ENCODE measurements at places on chromosomes 1 and 21. TPM values are rescaled to one million over a fixed set of nuclear protein-coding genes. Genes with fewer than 3 reads are reported as not detected.

Gene UBE2G2
- 46.1 TPM for total RNA-seq

Gene MTARC1
- 4.8 TPM for total RNA-seq

Gene SIM2
- 0.08 TPM for total RNA-seq

Gene TAS1R1
- total RNA-seq, result not detected

Gene DMRTA2
- total RNA-seq, result not detected

Gene LCE1C
- total RNA-seq, result 1.1 TPM

Gene S100A7
- 13.3 TPM for total RNA-seq

Gene RSBN1
- total RNA-seq, result 9.5 TPM

Gene IFNLR1
- 6.7 TPM for total RNA-seq

Gene SLAMF9
- total RNA-seq, result 2.5 TPM

Gene SLC45A1
- not detected for total RNA-seq

Gene CLCA4
- 0.15 TPM for total RNA-seq

Gene C1orf141
- not detected for total RNA-seq

Gene PGLYRP3
- total RNA-seq, result 0.34 TPM

Gene COL8A2
- 4.8 TPM for total RNA-seq

Gene BEND5
- total RNA-seq, result not detected

Gene BATF3
- total RNA-seq, result 0.80 TPM

Gene AVPR1B
- total RNA-seq, result not detected

Gene F5
- not detected for total RNA-seq

Gene ITLN2
- not detected for total RNA-seq

Gene SRGAP2C
- 16.5 TPM for total RNA-seq

Gene DYNLT5
- not detected for total RNA-seq

Gene CYP4A11
- not detected for total RNA-seq

Gene BARHL2
- not detected for total RNA-seq

Gene EXO1
- 5.5 TPM for total RNA-seq

Gene RGS16
- 0.23 TPM for total RNA-seq

Gene PTPN14
- total RNA-seq, result 17.4 TPM

Gene S100A1
- not detected for total RNA-seq

Gene CHRNB2
- total RNA-seq, result 0.04 TPM

Gene CLCA2
- 251 TPM for total RNA-seq

Gene FCRL1
- total RNA-seq, result not detected

Gene SEMA6C
- 0.84 TPM for total RNA-seq

Gene RAD54L
- total RNA-seq, result 3.1 TPM

Gene SPAG17
- 0.08 TPM for total RNA-seq

Gene GJA9
- total RNA-seq, result 0.08 TPM

Gene GBP4
- 0.04 TPM for total RNA-seq

Gene PTGFR
- total RNA-seq, result 0.08 TPM

Gene KCNE1
- total RNA-seq, result 0.38 TPM

Gene LAD1
- total RNA-seq, result 140 TPM

Gene FCRL5
- total RNA-seq, result not detected

Gene FABP3
- total RNA-seq, result 3.2 TPM

Gene SPRR3
- 0.70 TPM for total RNA-seq

Gene TNN
- total RNA-seq, result not detected

Gene CR1
- total RNA-seq, result not detected

Data from hair follicular keratinocyte (primary cell).